ENCODE measurements at places on chromosomes 1 and 21.

GRCh38 chr1:3332662-3333061, 121.8 kb upstream of the ARHGEF16 start:
- DNase-seq, result no peak

- no peak for DNase-seq
Measured at GRCh38 chr1:201157949-201158348, 3.7 kb upstream of the TMEM9 start.

GRCh38 chr1:202658769-202659168, 51.5 kb downstream of the SYT2 start:
- DNase-seq, result no peak

DNA sequence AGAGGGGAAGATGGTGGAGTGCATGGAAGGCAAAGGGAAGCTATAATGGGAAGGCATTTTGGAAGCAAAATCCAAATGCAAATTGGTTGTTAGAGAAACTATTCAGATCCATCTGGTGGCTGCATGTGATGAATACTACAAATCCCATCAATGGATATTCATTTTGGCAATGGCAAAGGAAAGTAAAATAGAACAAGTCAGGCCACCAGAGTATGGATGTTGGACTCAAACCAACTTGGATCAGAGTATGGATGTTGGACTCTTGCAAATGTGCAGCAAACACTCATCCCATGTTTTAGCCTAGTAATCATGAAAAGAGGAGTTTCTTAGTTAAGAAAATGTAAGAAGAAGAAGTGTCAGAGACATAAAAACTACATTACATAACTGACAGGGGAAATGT, 289.6 kb upstream of the DAB1 start:
- DNase-seq, result no peak

GRCh38 chr1:59397139-59397858, 100.4 kb downstream of the FGGY start:
- no peak for DNase-seq

- DNase-seq, result no peak
Measured at GRCh38 chr1:233045588-233045987, 95.2 kb downstream of the NTPCR start.

GRCh38 chr1:246255773-246256172, 251.3 kb downstream of the SMYD3 start:
- no peak for DNase-seq

GRCh38 chr1:6040861-6041415, 4.8 kb upstream of the KCNAB2 start:
- no peak for DNase-seq

DNA sequence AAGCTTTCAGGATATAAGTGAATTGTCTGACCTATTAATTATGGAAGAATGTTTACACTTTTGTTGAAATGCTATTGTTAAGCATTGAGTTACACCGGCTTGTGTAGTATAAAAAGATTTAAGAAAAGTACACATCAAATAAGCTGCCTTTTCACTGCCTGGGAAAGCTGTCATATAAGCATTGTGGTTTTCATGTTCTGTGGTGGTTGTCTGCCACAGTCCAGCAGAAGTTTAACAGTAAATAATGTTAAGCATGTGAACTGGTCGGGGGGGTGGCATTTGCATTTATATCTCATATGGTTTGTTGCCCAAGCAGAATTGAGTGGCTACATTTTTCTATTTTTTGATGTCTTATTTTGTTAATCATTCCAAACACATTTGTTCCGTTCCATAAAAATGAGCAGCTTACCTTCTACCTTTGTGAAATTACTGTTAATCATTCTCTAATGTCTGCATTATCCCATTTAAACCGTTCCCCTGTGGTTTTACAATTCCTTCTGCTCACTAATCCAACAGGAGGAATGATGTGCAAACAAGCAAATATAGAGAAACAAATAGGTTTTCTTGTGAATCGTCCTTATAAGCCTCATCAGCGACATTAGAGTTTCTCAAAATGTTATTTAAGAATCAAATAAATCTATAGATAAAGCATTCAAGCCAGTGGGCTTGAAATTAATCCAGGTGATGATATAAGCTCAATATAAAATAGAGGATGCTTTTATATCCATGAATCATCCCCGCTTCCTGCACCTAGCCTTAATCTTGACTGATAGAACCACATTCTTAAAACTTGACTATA, 160.8 kb upstream of the SAMSN1 start:
- DNase-seq, result no peak

- no peak for DNase-seq
Measured at GRCh38 chr1:171138980-171139379, 46.1 kb upstream of the FMO2 start.

- DNase-seq, result no peak
Measured at GRCh38 chr1:163054181-163054591, 15.0 kb upstream of the RGS4 start.

GRCh38 chr21:26019236-26019635, 151.3 kb downstream of the APP start:
- DNase-seq, result no peak

- no peak for DNase-seq
Measured at GRCh38 chr21:26597981-26598380, 24.9 kb upstream of the CYYR1 start.

GRCh38 chr21:29185172-29185571, 54.7 kb downstream of the MAP3K7CL start:
- no peak for DNase-seq

GRCh38 chr1:12178511-12178910, 11.7 kb downstream of the TNFRSF1B start:
- no peak for DNase-seq

DNA sequence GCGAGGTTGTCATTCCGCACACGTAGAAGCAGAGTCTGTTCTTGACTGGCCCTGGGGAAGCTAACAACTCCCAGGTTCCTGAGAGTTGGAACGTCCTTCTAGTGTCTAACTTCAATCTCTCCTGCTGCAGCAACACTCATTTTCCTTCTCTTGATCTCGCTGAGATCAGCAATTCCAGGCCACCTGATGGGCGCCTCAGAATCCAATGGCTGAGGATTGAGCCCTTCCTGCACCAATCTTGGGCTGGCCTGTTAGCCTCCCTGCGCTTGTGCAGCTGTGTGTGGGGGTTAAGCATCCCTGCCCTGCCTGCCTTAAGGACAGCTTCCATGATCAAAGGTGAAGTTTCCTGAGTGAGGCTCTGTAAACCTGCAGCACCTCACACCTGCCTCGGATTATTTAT, 87.9 kb downstream of the SYT2 start:
- DNase-seq, result no peak

- no peak for DNase-seq
Measured at GRCh38 chr1:5997316-5997715, 5.1 kb upstream of the NPHP4 start.

GRCh38 chr1:2412773-2413494, 570 bp upstream of the PEX10 start:
- no peak for DNase-seq

- no peak for DNase-seq
Measured at GRCh38 chr1:22450351-22451021, 1.2 kb upstream of the ZBTB40 start.

GRCh38 chr1:12124693-12125421, 41.9 kb upstream of the TNFRSF1B start:
- DNase-seq, result peak; percentile 71

DNA sequence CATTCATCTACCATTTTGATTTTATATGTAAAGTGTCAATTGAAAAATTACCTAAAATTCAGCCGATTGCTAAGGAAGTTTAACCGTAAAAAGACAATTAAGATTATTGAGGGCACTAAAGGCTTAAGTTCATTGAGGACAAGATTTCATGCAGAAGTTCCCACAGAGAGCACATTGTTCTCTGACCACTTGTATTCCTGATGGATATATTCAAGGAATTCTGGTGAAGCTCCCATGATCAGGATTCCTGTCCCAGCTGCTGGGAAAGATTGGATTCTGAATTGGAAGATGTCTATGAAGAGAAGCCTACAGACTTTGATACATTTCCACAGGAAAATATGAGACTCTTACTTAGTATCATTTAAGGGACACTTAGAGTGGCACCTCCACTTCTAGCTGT, 209.2 kb upstream of the KCTD3 start:
- no peak for DNase-seq

GRCh38 chr1:102693345-102693744, 415.0 kb downstream of the COL11A1 start:
- DNase-seq, result no peak

GRCh38 chr1:111735858-111736544, 3.2 kb downstream of the INKA2 start:
- no peak for DNase-seq

DNA sequence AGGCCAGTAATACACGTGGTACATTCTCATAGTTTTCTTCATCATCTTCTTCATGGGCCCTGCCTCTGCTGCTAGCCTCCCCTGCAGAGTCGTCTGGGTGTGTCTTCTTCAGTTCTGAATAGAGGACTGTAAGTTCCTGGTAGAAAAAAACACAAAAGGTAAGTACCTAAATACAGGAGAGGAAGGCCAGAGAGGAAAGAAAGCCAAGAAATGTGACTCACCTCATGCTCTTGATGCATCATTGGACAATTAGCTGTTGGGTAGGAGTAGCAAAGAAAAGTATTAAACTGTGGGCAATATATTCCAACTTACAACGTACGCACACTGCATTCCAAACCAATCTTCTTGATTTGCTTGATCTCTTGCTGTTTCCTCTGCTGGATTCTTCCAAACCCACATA, 21.8 kb downstream of the FCRL3 start:
- DNase-seq, result no peak

DNA sequence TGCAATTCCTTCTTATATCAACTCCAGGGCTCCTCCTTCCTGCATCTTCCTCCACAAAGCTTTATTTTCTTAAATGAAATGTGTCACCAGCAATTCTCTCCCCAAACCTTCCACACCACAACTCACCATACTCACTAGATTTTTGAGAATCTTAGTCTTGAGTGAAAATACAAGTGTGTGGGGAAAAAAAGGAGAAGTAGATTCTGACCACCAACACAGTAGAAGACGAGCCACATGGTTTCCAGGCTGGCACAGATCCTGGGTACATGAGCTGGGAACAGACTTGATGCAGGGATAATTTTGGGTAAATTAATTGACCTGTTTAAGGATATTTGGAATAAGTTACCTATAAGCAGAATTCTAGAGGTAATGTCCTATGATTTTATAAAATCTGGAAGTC, 72.8 kb upstream of the KCNJ15 start:
- DNase-seq, result no peak

DNA sequence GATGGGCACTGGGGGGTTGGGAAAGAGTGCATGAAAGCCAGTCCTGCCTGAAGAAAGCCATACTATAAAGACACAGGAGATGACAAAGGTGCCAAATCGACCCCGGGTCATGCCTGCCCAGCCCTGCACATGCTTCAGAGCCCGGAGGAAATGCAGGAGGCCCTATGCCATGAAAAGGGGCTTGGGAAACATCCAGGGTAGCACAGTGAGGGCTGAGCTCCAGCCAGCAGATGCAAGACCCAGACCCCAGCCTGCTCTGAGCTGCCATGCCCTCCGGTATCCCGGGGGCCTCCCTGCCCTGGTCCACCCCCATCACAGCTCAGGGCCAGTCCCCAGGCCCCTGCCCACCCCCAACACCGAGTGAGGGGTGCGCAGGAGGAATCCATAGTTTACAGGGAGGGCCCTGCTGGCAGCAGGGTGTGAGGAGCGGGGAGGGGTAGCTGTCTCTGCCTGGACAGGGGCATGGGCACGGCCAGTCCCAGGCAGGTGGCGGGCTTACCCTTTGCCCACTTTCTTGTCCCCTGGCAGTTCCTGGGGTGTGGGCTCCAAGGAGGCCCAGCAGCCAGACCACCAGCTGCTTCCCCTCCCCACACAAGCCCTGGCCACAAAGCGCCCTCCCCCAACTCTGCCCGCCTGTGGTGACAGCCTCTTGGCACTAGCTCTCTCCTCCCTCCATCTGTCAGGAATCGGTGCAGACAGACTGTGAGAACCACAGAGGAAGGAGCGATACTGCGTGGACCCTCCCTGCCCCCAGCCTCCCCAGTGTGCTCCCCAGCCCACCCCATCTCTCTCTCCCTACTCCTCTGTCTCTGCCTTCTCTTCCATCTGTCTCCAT, 16.8 kb downstream of the LRP8 start:
- DNase-seq, result no peak

DNA sequence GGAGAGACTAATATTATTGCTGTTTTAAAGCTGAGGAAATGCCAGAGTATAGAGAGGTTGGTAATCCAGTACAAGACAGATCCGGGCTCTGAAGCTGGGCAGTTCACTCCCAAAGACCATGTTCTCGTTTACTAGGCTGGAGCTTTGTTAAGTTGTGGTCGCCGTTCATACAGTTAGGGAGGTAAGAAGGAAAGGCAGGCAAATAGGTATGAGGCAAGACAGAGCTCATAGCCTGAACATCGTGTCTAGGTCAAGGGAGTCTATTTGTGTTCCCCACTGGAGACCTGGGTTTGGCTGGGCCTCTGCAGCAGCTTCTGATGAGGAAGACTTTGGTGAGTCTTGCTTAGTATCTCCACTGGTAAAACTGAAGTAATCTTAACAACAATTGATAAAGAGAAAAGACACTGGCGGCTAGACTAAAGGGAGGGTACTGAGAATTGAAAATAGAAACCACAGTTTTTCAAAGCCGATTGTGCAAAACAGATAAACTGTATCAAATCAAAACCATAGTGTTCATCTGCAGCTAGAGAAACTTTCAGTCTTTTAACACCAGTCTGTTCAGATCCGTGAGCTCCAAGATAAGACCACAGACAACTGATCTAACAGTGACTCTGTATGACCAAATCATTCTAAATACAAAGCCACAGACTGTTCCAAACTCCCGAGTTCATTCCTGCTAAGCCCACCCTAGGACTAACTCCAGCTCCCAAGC, 217.0 kb upstream of the FAM78B start:
- DNase-seq, result no peak

GRCh38 chr1:18668750-18669404, 38.2 kb downstream of the PAX7 start:
- DNase-seq, result no peak

DNA sequence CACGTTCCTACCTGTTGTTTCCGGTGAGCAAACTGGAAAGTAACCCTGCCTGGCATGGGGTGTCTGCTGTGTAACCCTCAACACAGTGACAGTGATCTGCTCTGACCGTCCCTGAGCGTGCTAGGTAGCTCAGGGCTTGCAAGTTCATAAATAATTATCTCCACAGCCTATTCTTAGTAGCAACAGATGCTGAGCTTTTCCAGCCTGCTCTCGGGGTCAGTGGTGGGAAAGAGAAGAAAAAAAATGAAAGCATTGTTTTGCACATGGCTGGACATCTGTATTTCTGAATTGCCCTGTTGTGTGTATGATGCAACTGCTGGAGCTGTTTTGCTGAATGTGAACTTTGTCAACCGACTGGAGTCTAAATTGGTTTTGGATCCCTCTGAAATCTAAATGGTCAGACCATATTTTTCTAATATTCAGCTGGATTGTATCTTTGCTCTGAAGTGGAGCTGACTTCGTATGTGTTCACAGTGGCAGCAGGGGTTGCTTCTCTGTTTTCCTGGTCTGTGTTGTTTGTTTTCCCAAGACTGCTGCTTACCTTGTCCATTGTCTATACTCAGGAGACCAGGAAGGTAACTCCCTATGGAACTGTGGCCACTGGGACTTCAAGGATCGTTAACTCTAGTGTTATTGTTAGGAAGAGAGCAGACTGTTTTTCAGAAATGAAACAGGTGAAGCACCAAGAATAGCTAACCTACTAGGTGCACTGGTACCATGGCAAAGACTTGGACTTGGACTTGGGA, 27.0 kb downstream of the TGFB2 start:
- no peak for DNase-seq
